ENCODE measurements at places on chromosomes 4 and X.

- no peak overlapping the region for H3K27ac ChIP-seq
- no peaks in the 10 kb centered on the region for H3K36me3 ChIP-seq
- H3K4me1 ChIP-seq, result no peaks in the 10 kb centered on the region
- no peak overlapping the region for H3K4me3 ChIP-seq
- no peaks in the 10 kb centered on the region for H3K27me3 ChIP-seq
- no peak for DNase-seq
Observed at GRCh38 chr4:16686195-16686594, 212.2 kb downstream of the LDB2 start.

- H3K4me1 ChIP-seq, result peaks cover 16% of the 10 kb centered on the region
- DNase-seq, result no peak
- no peak overlapping the region for H3K4me3 ChIP-seq
- H3K27ac ChIP-seq, result no peak overlapping the region
Observed at GRCh38 chr4:117137145-117137544, 51.8 kb upstream of the TRAM1L1 start.

DNA sequence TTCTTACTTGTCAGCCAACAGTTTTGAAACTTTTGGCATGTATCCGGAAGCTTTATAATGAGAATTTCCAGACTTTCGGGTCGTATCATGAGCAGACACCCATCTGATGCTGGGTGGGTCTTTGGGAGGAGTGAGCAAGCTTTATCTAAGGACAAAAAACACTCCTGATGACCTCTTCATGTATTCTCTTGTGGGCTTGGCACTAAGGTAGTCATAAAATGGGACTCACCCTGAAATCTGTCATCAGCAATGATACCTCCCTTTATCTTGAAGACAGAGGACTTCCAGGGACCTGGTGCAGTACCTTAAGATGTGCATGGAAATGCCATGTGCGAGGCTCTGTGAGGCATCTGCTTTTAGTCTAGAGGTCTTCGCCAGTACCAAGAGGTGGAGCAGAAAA is 346.3 kb upstream of the PPARGC1A start:
- no peaks in the 10 kb centered on the region for H3K4me1 ChIP-seq
- no peak overlapping the region for H3K27ac ChIP-seq
- no peaks in the 10 kb centered on the region for H3K27me3 ChIP-seq
- no peak overlapping the region for H3K4me3 ChIP-seq
- H3K36me3 ChIP-seq, result no peaks in the 10 kb centered on the region

DNA sequence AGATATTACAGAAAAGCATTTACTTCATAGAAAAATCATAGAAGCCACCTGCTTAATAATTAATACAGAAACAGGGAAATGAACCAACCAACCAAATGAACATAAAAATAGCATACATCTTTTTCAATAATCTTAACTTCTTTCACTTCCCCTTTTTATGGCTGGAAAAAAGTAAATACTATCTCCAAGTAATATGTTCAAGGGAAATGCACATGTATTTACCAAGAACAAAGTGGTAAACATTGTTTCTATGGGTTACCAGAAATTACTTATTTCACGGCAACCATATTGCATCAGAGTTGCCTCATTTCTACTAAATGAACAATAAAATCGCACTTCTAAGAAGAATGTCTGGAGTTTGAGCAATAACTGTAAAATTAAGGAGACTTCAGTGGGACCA is 321.3 kb downstream of the TMA16 start:
- no peaks in the 10 kb centered on the region for H3K36me3 ChIP-seq
- no peaks in the 10 kb centered on the region for H3K4me1 ChIP-seq
- H3K4me3 ChIP-seq, result no peak overlapping the region

GRCh38 chrX:87299563-87300160 is 217.9 kb upstream of the KLHL4 start:
- no peaks in the 10 kb centered on the region for H3K4me1 ChIP-seq
- H3K4me3 ChIP-seq, result no peak overlapping the region
- DNase-seq, result no peak
- H3K27ac ChIP-seq, result no peak overlapping the region

DNA sequence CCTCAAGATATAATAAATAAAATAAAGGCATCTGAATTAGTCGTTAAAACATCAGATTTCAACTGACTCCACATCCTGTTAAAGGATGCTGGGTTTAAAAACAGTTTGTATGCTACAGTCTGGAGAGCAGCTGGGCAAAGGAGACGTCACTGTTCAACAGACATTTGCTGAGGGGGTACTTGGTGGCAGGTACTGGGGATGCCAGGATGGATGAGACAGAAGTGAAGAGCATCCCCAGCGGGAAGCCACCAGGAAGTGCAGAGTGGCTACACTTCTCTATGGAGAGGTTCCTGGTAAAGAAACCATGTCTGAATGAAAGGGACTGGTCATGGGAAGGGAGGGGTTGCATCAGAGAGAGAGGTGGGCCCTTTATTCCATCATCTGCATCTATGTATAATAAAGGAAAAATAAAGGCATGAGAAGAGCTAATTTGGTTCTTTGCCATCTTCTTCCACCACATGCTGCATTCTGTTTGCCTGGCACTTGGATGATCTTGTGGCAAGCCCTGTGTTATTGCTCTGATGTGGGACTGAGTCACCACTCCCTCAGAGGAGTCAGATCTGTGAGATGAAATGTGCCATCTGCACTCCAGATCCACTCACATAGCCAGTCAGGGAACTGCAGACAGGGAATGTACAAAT is 145.0 kb downstream of the SOWAHB start:
- no peak overlapping the region for H3K27ac ChIP-seq
- H3K36me3 ChIP-seq, result no peaks in the 10 kb centered on the region
- no peaks in the 10 kb centered on the region for H3K4me1 ChIP-seq
- no peak overlapping the region for H3K4me3 ChIP-seq
- H3K27me3 ChIP-seq, result no peaks in the 10 kb centered on the region

GRCh38 chr4:101418466-101418865 is 71.1 kb upstream of the PPP3CA start:
- H3K4me1 ChIP-seq, result peaks cover 45% of the 10 kb centered on the region
- no peaks in the 10 kb centered on the region for H3K27me3 ChIP-seq
- H3K36me3 ChIP-seq, result no peaks in the 10 kb centered on the region
- H3K4me3 ChIP-seq, result no peak overlapping the region
- DNase-seq, result peak; percentile 32

DNA sequence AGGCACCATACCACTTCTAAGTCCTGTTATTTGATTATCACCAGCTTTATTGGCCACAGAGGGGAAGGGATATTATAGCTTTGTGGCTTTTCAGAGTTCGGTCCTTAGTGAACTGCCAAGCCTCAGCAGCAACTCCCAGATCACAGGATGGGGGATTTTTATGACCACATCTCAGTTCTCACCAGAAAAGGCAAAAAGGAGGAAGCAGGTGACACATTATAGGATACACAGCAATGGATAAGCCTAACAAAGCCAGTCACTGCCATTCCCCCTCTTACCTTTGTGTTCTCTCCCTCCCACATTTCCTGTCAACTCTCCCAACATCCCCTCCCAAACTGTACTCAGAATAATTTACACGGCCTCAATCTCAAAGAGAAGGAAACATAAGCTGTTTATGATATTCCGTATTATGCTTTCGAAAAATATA is 142.8 kb downstream of the MGST2 start:
- DNase-seq, result no peak
- H3K4me3 ChIP-seq, result no peak overlapping the region
- no peaks in the 10 kb centered on the region for H3K36me3 ChIP-seq
- H3K27me3 ChIP-seq, result no peaks in the 10 kb centered on the region
- peaks cover 21% of the 10 kb centered on the region for H3K4me1 ChIP-seq
